NK-92 treated with Interleukin-12 subunit alpha and Interleukin-12 subunit beta, amount 100 ng/mL, for 24 hours (cell line): ENCODE measurements at places on chromosomes 11 and 22.

GRCh38 chr11:86446163-86446923 is 71.7 kb downstream of the CCDC81 start:
- no peak for DNase-seq

- DNase-seq = no peak
Measured at GRCh38 chr22:34111210-34111824, 191.0 kb upstream of the LARGE1 start.

DNA sequence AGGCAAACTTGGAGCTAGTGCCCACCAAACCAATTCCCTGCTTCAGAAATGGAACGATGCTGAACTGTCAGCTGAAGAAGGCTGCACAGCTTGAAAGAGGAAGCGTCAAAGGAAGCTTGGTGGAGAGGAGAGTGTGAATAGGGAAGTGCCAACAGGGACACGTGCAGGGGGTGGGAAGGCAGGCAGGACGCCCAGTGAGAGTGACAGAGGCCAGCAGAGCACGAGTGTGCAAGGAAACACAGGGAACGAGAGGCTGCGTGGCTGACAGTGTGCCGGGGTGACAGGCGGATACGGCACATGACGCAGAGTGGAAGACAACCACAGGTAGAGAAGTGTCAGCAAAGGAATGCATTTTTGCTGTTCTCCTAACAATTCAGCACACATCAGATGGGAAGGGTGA is 196.4 kb downstream of the LARGE1 start:
- no peak for DNase-seq

- no peak for DNase-seq
Measured at GRCh38 chr11:45501392-45502225, 163.8 kb downstream of the CHST1 start.

- DNase-seq = no peak
Measured at GRCh38 chr11:134469627-134470026, 57.6 kb upstream of the B3GAT1 start.

DNA sequence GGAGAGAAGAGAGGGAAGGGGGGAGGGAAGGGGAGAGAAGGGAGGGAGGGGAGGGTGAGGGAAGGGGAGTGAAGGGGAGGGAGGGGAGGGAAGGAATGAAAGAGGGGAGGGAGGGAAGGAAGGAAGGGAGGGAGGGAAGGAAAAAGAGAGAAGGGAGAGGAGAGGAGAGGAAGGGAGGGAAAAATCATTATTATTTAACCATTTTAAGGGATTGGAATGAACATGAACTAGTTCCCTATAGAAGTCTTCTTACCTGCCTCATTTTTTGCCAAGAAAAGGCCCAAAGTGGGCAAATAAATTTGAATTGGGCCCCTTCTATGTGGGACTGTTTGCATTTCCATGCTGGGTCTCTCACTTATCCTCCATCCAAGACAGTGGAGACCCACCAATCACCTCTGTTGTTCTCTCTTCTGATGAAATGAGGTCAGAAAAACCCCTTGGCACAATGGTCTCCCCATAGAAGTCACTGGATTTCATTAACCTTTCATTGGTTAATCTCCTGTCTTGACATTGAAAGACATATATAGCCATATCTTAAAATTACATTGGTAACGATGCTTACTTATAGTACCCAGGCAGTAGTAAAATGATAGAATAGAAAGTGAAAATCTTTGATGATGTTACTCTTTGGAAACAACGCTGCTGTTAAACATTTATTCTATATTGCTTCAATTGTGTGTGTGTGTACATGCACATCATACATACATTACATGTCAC is 80.1 kb upstream of the ASPHD2 start:
- DNase-seq = no peak

DNA sequence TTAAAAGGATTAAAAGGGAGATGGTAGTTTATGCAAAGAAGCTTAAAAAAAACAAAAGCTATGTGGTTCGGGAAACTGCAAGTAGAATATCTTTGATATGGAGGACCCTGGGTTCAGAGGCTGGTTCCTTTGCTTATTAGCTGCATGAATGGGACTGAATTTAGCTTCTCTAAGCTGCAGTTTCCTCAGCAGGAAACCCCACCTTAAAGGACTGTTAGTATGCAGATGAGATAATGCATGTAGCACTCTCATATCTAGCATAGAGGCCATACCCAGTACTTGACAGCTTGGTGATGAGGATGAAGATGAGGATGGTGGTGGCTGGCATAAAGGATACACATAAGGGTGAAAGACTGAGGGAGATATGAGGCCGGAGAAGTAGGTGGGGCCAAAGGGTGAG is 134.6 kb downstream of the RRAS2 start:
- no peak for DNase-seq

GRCh38 chr11:112085822-112086421 is 634 bp downstream of the TIMM8B start:
- DNase-seq = no peak

DNA sequence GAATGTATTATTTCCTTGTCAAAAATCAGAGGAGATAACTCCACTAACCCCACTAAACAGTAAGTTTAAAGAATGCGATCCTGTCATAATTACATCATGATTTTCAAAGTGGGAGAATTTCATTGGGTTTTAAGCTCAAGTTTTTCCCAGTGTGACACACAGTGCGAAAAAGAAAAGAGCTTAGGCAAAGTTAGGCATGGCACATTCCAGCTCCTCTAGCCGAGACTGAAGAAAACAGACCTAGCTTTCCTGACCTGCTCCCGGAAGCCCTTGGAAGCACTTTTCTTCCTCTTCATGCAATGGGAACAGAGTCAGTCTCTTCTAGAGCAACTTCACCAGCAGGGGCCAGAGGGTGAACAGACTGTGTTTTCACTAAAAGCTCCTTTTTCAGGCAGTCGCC is 76.6 kb upstream of the AKIP1 start:
- DNase-seq = no peak

DNA sequence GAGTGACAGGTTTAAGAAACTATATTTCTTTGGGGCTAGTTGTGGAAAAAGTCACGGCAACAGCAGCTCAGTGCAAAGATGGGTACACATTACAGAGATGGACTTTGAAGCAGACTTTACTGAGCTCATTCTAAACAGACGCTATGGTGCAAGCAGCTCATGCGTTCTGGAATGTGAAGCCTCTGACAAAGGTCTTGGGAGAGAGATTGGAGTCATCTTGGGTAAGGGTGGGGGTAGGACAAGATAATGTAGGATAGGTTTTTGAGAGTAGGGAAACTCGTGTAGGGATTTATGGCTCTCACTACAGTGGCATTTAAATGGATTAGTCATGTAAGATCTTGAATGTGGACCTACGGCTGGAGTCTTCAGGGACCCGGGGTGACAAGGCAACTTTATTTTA is 36.2 kb upstream of the CLMP start:
- no peak for DNase-seq

DNA sequence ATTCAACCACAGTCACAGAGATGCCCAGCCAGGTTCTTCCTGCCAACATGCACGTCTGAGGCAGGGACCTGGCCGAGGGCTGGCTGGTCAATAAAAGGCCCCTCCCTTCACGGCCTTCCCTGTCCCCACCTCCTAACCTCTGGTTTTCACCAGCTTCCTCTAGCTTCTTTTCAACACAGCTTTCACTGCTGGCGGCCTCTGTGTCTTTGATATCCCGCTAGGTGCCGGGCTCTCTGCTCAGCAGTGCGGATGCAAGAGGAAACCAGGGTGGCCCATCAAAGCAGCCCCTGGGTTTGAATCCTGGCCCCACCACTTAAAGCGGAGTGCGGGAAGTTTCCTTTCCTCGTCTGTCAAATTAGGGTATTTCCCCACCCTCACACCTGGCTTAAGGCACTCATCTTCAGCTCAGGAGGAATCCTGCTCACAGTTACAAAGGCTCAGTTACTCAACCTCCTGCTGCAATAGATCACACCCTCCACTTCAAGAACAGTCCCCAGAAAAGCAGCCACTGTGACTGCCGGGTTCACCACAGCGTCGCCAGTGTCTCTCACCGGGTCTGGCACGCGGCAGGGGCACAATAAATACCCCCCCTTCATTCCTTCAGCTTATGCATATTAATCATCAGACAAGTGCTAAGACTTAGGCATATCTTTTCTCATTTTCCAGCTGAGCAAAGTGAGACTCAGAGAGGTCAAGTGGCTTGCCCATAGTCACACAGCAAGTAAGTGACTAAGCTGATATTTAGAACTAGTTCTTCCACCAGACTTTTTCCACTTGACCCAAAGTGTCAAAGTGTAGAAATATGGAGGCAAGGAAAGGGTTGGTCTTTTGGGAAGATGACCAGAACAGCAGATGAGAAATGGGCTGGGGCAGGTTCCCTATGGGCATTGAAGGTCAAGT is 45.7 kb downstream of the TXN2 start:
- peak; percentile 55 for DNase-seq

DNA sequence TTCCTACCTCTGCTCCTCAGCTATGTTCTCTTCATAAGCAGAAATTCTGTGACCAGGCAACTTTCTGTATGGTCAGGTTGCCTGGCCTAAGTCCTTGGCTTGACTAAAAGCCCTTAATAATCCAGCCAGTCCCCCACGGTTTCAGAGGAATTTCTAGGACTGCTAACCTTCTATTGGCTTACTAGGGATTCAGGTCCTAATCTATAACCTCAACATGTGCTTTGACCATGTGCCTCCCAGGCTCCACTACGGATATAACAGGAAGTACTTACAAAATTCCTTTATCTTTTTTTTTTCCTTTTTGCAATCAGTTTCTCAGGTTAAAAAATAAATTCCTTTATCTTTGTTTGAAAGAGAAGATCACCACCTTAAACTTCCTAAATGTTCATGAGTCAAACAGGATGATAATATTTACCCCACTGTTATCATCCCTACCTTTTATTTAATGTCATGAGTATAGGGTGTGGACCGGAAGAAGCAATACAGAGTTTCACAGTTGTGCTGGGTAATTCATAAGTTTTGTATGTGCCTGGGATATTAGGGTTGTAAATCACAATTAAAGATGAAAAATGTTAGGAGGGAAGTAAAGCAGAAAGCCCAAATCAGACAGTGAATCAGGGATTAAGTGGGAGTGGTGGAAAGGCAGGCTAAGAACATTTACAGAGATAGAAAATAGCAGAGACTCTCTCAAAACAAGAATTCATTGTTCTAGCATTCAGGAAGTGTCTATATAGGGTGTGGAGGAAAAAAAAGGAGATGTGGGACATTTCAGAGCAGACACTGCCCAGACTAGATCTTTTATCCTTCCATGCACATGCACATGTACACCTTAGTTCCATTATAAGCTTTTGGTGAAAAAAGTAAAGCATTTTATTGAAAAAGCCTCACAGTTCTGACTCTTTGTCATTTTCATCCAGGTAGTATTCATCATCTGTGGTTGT is 10.7 kb upstream of the POGLUT3 start:
- no peak for DNase-seq

DNA sequence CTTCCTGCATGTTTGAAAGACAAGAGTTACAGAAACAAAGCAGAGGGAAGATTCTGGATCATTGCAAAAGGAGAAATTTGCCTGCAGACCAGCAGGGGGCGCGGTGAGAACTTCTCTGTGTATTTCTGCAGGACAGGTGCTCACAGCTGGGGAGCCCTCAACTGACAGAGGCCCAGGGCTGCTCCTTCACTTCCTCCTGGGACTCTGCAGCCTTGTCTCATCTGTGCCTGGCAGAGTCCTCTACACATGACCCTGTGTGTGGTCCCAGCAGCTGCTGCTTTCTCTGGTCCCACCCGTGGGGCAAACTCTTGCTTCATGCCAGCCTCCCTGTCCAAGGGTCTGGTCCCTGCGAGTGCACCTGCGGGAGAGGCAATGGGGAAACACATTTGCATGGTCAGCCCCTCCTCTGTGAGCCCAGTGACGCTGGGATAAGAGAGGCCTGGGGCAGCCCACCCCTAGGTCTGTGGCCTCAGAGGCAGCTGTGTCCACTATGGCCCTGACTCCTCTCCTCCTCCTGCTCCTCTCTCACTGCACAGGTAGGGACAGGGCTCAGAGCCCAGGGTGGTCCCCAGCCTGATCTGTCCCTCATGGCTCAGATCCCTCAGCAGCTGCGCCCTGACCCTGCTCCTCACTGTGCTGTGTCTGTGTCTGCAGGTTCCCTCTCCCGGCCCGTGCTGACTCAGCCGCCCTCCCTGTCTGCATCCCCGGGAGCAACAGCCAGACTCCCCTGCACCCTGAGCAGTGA is 43.2 kb upstream of the VPREB1 start:
- no peak for DNase-seq

DNA sequence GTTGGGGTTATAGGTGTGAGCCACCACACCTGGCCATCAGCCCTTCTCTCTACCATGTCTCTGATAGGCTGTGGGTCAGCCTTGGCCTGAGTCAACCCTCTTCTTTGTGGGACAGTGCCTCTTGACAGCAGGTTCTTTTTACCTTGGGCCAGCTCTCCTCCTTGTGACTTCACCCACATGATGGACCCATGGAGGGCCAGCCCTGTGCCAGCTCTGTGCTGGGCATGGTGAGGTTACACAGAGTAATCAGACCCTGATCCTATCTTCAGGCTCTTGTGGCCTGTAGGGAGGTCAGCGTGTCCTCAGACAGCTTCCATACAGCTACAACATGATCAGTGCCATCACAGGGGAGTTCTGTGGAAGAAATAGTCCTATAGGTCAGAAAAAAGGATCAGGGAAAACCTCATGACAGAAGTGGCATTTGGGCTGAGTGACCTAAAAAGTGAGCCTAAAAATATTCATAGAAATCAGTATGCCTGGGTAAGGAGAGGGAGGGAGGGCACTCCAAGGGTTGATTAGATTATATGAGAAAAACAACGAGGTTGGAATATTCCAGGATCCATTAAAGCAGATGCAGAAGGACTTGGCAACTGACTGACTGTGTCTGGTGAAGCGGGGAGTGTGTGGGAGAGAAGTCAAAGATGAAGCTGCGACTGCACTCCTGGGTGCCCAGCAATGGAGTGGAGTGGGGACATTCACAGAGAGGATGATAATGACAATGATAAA is 17.1 kb downstream of the OTOG start:
- DNase-seq = no peak

DNA sequence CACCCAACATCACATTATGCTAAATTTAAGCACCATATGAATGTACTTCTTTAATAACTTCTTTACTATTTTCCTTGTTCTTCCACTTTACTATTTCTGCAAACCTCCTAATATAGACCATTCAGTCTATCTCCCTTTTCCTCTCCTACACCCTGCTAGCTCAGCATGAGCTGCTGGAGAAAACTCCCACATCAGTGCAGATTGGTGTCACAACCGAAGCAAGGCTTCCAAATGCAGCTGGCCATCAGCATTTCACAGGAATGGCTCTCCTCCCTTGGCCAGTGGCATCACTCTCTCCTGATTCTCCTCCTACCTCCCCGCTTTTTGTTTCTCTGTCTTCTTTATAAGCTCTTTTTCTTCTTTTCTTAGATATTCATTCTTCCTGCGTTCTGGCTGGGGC is 118.7 kb upstream of the ZC3H12C start:
- DNase-seq = no peak

- no peak for DNase-seq
Measured at GRCh38 chr11:12215181-12215593, 104.8 kb downstream of the MICAL2 start.
